Activated effector memory CD4-positive, alpha-beta T cell treated with anti-CD3 and anti-CD28 coated beads, Interleukin-2, amount 50 U/mL, for 16 hours (primary cell): ENCODE measurements at places on chromosomes 3 and 15.

DNA sequence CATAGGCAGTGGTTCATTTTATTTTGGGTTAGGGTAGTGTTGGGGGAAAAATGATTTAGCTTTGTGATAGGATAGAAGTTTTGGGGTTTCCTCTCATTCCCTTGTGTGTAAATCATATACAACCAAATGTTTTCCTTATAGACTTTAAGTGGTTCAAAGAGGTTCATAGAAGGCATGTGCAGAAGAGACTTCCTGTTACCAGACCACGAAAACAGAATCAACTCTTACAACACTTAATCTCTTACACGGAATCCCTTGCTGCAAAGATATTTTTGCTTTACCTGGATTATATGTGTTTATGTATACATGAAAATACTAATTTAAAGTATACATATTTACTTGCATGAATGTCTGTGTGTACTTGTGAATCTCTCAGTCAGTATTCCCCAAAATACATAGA is 2.9 kb downstream of the TMOD2 start:
- no peak for DNase-seq

DNA sequence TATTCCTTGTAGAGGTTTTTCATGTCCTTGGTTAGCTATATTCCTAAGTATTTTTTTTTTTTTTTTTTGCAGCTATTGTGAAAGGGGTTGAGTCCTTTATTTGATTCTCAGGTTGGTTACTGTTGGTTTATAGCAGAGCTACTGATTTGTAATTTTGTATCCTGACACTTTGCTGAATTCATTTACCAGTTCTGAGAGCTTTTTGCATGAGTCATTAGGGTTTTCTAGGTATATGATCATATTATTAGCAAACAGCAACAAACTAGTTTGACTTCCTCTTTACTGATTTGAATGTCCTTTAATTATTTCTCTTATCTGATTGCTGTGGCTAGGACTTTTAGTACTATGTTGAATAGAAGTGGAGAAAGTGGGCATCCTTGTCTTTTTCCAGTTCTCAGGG is 737.4 kb downstream of the ZNF385D start:
- no peak for DNase-seq

DNA sequence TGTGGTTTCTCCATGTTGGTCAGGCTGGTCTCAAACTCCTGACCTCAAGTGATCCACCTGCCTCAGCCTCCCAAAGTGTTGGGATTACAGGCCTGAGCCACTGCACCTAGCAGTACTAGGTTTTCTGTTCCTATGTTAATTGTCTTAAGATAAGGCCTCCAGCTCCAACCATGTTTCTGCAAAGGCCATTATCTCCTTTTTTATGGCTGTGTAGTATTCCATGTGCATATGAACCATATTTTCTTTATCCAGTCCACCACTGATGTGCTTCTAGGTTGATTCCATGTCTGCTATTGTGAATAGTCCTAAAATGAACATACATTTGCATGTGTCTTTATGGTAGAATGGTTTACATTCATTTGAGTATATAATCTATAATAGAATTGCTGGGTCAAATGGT is 9.8 kb downstream of the HTR3C start:
- no peak for DNase-seq

GRCh38 chr3:66048051-66048395 is 9.3 kb upstream of the MAGI1 start:
- DNase-seq, result no peak

DNA sequence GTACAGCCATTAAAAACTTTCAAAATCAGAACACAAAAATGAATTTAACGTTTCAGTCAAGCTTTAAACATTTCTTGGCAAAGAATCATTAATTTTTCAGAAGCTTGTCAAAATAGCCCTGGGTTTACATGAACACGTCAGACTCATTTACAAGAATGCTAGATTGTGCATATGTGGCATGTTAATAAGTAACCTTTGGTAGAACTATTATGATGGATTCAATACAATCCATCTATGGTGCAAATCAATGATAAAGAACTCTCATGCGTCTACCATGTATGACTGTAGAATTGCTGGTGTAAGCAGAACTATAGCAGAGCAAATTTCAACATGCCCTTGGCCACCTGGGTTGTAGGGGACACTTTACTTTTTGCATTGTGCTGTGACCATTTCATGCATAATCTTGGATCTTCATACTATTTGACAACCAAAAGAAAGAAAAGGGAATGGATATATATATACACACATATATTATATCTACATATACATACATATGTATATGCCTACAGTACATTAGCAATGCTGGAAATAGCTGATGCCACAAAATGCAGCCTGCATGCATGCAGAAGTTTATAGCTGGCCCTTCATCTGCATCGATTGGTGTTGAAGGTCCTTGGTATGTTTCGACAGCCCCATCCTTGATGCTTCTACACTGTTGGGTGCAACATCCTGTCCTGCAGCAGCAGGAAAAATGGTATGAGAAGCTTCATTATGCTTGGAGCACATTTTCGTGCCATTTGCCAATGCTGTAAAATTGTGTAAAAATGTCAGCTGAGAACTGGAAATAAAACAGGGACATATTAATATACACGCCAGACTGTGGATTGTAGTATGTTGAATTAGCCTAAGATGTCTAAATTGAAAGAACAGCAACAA is 189.0 kb downstream of the MBNL1 start:
- DNase-seq, result no peak

DNA sequence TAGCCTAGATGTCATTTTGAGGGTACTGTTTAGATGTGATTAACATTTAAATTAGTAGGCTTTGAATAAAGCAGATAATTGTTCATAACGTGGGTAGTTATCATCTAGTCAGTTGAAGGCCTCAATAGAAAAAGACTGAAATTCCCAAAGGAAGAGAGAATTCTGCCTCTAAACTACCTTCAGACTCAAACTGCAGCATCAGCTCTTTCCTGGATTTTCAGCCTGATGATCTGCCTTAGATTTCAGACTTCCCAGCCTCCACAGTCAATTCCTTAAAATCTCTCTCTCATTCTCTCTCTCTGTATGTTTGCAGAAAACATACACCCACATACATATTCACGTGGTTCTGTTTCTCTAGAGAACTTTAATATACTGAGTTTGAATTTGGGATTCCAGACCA is 58.0 kb upstream of the MBNL1 start:
- no peak for DNase-seq

DNA sequence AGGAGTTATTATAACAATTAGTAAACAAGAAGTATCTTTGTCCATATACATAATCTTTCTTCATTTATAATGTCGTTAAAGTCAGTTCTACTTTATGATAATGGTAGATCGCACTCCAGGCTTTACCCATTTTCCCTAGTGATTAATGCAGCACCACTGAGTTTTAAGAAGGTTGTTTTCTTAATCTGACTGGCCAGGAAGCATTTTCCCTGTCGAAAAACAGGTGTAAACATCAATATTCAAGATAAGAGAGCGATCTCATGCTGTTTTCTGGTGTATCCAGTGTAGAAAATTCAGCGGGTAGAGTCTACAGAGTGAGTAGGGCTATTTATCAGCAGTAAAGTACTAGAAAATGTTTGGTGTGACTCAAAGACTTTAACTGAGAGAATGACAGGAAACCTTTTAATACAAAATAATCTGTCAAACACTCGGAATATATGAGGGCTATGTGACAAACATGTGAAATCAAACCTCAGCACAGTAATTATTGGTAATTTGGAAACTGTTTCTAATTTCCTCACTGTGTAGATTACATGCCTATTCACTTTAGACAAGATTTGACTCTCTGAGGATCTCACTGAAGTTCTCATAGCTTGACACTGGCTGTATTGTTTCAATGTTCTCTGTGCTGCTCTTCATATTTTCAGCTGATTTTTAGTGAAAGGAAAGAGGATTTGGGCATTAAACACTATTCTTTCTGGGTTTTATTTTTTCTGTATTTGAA is 1013.2 kb downstream of the VGLL3 start:
- no peak for DNase-seq

DNA sequence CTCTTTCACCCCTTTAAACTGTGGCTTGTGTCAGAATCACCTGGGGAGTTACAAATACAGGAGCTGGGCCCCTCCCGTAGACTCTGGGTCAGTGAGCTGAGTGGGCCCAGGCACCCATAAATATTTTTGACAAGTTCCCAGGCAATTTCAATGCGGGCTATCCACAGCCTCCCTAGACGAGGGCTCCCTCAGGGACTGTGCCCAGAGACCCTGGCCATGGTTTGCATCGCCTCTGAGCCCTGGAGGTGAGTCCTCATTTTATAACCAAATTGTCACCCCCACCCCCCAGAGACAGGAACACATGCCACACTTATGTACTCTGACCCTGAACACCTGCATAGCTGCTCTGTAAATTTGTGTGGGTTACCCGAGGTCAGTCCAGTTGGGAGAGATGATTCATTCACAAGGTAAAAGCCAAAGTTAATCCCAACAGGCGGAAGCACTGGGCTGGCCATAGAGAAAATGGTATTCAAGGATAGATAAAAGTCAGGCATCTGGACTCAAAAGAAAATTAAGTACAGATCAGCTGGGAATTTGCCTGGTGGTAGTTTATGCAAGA is 146.5 kb upstream of the SLC6A11 start:
- DNase-seq, result no peak

- no peak for DNase-seq
These were observed 42.2 kb upstream of the GNB5 start for GRCh38 chr15:52233405-52233804.

DNA sequence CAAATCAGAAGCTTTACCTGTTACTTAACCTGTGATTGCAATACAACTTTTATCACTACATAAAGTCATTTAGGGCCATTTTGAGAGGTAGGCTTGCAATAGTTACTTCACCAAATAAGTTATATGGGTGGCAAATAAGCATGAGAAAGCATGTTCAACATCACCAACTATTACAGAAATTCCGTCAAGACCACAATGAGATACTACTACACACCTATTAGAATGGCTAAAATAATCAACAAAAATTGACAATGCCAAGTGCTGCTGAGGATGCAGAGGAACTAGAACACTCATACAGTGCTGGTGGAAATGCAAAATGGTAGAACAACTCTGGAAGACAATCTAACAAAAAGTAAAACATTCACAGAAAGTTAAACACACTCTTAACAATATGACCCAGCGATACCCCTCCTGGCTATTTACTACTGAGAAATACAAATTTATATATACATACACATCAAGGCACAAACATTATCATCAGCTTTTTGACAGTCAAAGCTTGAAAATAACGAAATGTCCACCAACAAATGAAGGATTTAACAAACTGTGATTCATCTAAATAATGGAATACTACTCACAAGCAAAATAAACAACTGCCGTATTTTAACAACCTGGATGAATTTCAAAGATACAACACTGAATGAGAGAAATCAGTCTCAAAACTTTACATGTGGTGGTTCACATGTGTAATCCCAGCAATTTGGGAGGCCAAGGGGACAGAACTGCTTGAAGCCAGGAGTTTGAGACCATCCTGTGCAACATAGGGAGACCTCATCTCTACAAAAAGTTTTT is 82.9 kb downstream of the MYO9A start:
- no peak for DNase-seq

- DNase-seq, result no peak
These were observed 90.1 kb upstream of the RGMA start for GRCh38 chr15:93179072-93179471.

DNA sequence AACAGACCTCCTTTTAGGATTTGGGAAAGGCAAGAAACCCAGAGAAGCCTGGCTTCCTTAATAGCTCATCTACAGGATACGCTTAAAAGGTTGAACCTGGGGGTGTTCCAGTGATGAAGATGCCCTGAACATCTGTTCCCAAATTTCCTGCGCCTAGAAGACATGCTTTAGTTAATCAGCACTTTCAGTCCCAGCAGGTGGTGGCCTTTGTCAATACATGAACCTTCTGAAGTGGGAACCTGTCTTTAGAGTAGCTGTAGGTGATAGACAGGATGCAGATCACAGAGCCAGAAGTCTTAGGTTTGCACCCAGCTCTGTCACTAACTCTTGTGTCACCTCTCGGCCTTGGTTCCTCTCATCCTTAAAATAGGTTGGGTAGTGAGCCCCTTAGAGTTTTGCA is 149.7 kb upstream of the SYNPR start:
- no peak for DNase-seq

DNA sequence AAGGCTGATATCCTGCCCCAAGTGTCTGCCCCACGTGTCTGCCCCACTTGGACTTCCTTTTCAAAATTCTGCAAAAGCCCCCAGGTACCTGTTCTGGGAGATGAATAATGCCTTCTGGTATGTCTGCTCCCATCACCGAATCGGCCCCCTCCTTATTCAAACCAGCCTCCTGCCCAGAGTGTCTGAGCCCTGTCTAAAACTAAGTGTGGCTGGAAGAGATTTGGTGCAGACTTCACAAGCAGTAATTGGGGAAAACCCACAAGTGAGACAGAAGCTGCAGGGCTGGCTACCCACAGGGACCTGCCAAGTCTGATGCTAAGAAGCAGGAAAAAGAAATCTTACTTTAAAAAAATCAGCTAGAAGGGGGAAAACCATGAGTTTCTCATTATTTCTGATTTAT is 85.1 kb downstream of the DUT start:
- DNase-seq, result no peak

DNA sequence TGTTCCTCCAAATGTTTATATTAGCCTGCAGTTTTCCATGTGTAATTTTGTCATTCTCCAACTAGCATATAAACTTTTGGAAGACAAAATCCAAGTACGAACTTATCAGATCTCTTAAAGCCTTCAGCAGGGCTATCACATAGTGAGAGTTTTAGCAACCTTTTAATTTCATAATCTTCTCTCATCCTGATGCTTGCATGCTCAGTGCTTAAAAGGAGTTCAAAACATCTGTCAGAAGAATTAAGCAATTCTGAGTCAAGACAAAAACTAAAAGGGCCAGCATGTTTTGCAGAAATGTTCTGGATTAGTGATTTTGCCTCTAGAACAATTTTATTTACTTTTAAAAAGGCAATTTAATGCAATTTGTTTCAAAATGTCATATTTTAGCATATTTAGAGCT is 73.4 kb upstream of the SLC2A2 start:
- no peak for DNase-seq

- no peak for DNase-seq
These were observed 204.6 kb downstream of the ZIC1 start for GRCh38 chr3:147613725-147614124.

GRCh38 chr3:19213603-19214220 is 65.4 kb downstream of the KCNH8 start:
- no peak for DNase-seq

GRCh38 chr3:70770650-70771049 is 458.2 kb upstream of the MDFIC2 start:
- DNase-seq, result no peak

DNA sequence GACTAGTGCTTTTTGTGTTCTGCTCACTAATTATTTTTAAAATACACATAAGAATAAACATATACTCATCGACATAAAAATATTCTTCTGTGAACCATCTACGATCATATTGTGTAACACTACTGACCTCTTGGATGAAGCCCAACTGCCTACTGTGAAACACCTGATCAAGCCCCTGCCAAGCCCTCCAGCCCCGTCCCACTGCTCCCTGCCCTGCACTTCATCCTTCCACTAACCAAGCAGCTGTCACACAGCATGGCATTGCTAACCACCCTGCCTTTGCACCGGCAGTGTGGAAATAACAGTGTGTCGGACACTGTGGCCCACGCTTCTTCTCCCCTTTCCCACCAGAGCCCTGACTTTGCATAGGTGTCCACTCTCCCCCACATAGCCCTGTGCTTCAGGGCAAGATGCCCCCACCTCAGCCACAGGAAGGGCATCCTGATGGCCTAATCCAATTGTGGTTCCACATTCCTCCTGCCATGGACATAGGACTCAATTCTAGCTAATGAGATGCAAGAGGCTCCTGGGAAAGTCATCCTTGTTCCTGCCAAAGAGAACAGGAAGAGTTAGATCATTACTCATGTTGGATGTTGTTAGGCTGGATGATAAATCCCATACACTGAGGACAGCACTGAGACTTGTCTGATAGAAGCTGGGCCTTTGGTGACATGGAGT is 35.0 kb upstream of the ARID3B start:
- no peak for DNase-seq

- DNase-seq, result no peak
These were observed 283.2 kb downstream of the ZBTB20 start for GRCh38 chr3:114863848-114864247.
